ENCODE measurements at places on chromosomes 11 and 22. TPM values are rescaled to one million over a fixed set of nuclear protein-coding genes. Genes with fewer than 3 reads are reported as not detected.

Gene ARVCF
- 44.2 TPM for total RNA-seq

Gene CLDN5
- total RNA-seq: 301 TPM

Gene PHLDA2
- 2.0 TPM for total RNA-seq

Gene FERMT3
- 42.2 TPM for total RNA-seq

DNA sequence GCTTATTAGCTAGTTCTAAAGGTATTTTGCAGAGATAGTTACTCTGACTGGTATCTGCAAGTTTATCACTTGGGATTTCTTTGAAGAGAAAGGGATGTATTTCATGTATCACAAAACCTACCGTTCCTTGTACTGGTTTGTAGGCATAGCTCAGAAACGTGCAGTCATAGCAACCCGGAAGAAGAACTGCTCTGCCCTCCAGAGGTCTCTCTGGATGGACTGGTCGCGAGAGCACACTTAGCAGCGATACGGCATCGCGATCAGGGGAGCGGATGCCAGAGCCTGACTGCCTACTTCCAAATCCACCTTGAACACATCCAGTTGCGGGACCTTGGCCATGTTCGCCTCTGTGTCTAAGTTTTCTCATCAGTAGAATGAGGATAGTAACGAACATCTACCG, 143.3 kb downstream of the WNT7B start:
- H3K4me1 ChIP-seq: no peaks in the 10 kb centered on the region
- H3K27me3 ChIP-seq: no peaks in the 10 kb centered on the region
- no peak overlapping the region for H3K27ac ChIP-seq
- DNase-seq: no peak
- no peak overlapping the region for H3K4me3 ChIP-seq

GRCh38 chr22:40491990-40492631, 121.7 kb downstream of the SGSM3 start:
- H3K36me3 ChIP-seq: no peaks in the 10 kb centered on the region
- H3K27ac ChIP-seq: peak overlapping the region; percentile 67
- peaks cover 10% of the 10 kb centered on the region for H3K4me1 ChIP-seq
- H3K27me3 ChIP-seq: no peaks in the 10 kb centered on the region

- no peak for DNase-seq
- no peaks in the 10 kb centered on the region for H3K4me1 ChIP-seq
- H3K27ac ChIP-seq: peak overlapping the region; percentile 19
- H3K36me3 ChIP-seq: no peaks in the 10 kb centered on the region
Observed at GRCh38 chr22:44341431-44342346, 28.9 kb upstream of the SHISAL1 start.

GRCh38 chr11:79431535-79431934, 9.3 kb downstream of the TENM4 start:
- no peak overlapping the region for H3K4me3 ChIP-seq
- H3K36me3 ChIP-seq: no peaks in the 10 kb centered on the region
- no peak for DNase-seq
- H3K27ac ChIP-seq: no peak overlapping the region
- H3K27me3 ChIP-seq: peaks cover 31% of the 10 kb centered on the region
